ENCODE measurements at places on chromosomes 16 and 17.

- no peak for DNase-seq
Measured at GRCh38 chr16:57765160-57765728, 29.7 kb downstream of the KATNB1 start.

GRCh38 chr16:30381291-30382041, 895 bp downstream of the SEPTIN1 start:
- no peak for DNase-seq

DNA sequence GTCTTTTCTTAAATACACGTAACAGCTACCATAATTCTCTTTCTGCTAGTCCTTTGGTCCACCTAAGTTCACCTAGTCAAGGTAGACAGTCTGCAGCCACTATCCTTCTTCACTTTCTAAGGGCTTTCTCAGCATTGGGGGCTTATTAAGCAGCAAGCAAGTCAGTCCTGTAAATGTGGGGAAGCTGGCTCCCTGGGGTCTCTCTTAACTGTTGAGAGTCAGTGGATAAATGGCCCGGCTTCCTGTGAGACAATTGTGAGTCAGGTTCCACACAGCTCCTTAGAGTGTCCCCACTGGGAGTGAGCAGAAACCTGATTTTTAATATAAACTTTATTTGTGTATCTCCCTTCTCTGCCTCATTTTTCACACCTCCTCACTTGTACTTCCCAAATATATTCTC, 132.1 kb downstream of the CDH13 start:
- DNase-seq, result no peak

- DNase-seq, result peak; percentile 40
Measured at GRCh38 chr17:48074322-48075081, 26.3 kb downstream of the NFE2L1 start.

DNA sequence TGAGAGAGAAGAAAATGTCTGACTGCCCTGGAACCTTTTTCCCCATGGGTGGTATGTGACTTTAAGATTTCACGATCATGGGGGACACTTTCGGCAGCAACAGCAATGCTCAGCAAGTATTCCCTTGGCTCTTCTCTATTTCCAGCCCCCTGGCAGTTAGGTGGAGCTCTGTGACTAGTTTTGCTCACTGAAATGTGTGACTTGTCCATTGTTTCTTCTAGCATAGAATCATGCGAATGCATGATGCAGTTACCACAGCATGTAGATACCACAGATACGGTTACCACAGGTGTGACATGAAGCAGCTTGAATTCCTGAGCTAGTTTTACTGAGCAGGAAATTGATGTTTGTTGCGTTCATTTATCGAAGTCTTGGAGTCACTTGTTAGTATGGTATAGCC, 1034.5 kb upstream of the EEF2KMT start:
- no peak for DNase-seq

DNA sequence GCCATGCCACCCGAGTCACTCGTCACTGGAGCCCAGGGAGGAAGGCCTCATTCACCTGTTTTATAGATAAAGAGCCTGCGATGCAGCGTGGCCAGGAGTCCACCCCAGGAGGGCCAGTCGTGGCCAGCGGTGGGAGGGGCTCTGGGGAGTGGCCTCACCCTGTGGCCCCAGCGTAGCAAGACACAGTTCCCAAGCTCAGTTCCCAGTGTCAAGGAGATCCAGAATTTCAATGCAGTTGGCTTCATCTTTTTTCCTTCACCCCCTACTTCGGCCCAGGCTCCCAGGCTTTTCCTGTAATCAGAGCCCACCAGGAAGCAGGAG, 84.0 kb downstream of the ABR start:
- no peak for DNase-seq

DNA sequence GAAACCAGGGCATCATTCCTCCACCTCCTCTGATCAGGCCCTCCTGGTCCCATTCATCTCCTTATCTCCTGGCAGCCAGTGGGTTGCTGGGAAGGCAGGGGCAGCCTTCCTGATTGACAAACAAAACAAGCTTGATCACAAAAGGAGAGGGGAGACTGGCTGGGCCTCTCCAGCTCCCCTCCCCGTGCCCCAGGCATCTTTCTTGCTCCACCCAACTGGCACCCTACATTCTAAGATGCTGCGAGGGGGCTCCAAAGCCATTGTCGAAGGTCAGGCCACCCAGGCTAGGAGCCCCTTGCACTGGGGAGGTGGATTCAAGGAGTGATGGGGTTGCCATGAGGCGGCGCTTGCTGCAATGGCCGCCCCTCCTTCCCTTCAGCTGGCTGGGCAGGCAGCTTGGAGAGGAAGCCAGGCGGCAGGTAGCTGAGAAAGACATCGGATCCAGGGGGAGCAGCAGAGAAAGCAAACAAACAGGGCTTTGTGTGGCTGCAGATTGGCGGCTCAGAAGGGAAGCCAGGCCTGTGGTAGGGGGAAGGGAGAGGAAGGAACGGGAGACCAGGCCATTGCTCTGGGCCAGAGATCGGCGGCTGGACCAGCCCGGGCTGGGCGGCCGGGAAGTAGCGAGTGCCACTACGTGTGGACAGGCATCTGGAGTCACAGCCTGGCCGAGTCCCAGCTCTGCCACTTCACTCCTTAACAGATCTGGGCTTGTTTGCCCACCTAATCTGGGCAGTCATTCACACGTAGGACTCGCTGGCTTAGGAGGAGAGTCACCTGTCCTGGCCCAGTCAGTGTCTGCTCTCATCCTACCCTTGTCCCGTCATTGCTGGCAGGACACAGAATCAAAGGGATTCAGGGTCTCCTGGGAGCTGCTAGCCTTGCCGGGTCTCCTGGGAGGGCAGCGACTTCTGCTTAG, 12.3 kb downstream of the RAI1 start:
- DNase-seq, result no peak

GRCh38 chr17:35222452-35222851, 20.4 kb upstream of the SLFN5 start:
- no peak for DNase-seq

- no peak for DNase-seq
Measured at GRCh38 chr17:73430848-73431247, 119.0 kb upstream of the CDC42EP4 start.

- no peak for DNase-seq
Measured at GRCh38 chr16:85613604-85614337, 649 bp downstream of the GSE1 start.

- DNase-seq, result no peak
Measured at GRCh38 chr17:82947051-82947991, 107.5 kb upstream of the ZNF750 start.

GRCh38 chr16:88750854-88751253, 34.2 kb downstream of the PIEZO1 start:
- DNase-seq, result no peak

- no peak for DNase-seq
Measured at GRCh38 chr17:410543-411401, 58.2 kb upstream of the RPH3AL start.

DNA sequence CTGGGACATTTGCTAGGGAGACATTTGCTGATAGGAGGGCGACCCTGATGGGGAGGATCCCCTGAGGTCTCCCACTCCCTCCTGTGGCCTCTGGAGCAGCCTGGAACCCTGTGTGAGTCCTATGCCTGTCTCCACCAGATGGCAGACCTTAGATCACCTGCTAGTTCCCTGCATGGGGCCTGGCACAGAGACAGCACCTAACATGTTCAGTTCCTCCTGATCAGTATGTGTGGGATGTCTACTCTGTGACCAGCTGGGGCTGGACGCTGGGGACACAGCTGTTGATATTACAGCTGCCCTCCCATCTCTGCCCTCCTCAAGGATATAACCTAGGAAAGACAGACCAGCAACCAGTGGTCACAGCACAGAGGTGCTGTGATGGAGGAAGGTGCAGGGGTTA, 1.1 kb upstream of the ADCY7 start:
- DNase-seq, result no peak

DNA sequence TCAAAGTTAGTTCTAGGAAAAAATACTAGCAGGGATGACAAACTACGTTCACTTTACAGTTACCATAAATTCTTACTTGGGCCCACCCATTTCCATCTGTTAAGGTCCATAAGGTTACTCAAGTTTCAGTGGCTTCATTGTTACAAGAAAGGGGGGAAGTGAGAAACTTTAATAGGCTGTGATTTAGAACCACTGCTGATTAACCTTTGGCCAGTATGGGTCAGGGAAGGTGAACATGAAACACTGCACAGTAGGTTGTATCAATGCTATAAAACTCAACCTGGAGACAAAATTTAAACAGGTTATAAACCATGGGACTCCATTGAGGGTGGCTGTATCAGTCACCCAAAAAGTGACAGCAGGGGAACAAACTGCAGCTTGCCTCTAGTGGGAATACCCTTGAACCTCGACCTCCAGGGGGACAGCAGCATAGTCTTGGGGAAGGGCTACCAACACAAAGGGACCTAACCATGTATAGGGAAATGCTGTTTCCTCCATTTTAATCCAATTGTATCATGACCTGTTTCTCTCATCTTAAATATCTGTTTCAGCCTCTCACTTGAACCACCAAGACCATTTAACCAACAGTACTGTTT, 10.4 kb downstream of the PTRH2 start:
- DNase-seq, result no peak

DNA sequence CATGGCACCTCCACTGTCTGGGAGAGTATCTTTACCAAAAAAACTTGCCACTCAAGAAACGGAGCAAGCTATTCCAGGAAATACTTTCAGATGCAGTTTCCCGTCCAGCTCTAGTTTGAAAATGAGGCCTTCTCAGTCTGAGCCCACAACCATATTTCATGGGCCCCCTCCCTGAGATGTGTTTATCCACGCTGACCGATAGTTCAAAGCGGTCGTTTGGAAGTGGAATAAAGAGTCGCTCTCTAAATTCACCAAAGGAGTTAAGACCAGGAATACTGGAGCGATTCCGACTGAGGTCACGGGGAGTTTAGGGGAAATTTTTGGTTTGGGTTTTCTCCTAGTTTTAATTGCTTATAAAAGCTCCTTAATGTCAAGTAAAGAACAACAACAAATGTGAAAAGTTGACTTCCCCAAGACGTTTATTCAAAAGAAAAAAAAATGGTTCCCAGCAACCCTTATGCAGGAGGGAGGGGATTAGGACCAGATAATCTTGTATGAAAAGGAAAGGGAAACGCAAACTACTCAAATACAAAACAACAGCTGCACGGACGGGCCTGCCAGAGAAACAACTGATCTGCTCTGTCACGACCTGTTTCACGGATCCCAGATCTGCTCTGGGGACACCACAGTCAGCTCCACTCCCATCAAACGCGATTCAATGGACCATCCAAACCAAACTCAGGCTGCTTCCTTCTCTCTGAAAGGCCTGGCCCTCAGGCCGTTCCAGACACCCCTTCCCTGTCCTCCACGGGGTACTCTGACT, 77.1 kb downstream of the MRM3 start:
- DNase-seq, result no peak

DNA sequence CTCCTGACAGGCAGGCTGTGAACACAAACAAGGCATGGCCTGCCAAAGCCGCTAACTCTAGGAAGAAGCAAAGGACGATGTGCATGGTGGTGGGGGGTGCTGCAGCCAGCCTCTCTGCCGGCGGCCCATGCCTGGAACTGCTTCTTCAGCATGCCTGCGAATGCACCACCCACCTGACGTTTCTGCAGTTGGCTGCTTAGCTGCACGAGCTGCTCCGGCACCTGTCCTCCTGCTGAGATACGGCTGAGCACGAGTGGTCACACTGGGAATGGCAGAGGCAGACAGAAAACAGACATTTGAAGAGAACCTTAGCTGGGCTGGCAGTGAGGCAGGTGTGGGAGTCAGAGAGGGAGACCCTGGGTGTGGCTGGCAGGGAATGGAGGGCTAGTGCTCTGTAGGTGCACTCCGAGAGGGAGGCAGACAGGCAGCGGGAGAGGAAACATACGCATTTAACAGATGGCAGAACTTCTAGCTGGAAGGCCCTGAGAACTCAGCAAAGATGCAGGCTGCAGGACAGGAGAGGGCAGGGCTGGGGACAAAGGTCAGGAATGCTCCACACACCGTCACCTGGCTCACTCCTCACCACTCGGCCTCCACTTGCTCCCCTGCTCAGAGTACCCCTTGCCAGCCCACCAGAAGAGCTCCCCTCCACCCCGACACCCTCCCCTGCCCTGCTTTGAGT, 5.2 kb downstream of the FLCN start:
- no peak for DNase-seq

DNA sequence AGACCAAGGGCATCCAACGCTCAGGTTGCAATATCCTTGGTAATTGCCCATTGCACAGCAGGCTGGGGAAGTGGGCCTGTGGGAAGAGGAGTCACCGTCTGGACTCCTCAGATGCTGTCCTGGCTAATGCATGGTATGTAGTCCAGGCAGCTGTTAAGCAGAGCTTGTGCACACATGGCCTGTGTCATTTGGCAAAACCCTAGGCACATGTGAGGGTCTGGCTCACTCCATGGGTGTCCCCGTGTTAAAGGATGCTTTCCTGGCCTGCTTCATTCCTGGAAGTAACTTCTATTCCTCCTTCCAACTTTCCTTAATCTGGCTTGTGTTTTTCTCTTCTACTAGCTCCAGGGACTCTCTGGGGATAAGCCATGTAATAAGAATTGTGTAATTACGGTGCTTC, 378.0 kb upstream of the CA10 start:
- no peak for DNase-seq

- no peak for DNase-seq
Measured at GRCh38 chr17:65902831-65903522, 289.0 kb downstream of the CEP112 start.

- DNase-seq, result no peak
Measured at GRCh38 chr17:16428098-16428882, 12.9 kb downstream of the TRPV2 start.

DNA sequence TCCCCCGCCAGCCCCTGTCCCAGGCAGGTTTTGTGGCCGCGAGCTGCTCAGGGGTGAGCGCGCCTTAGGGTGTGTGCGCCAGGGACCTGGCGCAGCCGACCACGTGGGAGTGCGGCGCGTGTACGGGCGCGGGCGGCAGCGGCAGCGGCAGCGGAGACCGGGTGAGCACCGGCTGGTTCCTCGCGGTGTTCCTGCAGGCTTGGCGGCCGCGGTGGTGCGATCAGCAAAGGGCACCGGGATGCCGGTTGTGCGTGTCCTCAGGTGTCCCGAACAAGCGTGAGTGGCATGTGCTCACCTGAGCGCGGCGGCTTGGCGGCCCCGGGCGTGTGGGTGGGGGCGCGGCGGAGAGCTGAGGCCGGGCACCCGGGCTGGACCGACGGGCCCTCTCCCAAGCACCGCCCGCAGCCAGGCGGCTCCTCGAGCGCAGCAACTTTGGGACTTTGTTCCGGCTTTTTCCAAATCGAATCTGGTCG, 381 bp upstream of the HSD11B2 start:
- no peak for DNase-seq

DNA sequence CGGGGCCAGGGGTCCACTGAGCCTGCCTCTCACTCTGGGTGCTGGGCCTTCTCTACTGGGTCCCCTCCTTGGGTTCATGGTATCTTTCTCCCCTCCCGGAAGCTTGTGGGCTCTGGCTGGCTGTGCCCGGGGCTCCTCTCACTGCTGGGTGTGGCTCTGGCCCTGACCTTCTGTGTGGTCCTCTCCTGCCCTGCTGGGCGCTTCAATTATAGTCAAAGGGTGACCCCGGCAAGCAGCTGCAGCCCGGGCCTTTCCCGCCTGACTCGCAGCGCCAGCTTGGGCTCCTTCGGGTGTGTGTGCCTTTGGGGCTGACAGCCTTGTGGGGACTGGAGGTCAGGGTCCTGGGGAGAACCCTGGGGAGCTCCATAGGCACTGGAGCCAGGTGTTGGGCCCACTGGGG, 54.2 kb upstream of the PVALEF start:
- DNase-seq, result no peak

Data from T1000 (cell line).